ENCODE measurements at places on chromosomes 13 and 19. TPM values are rescaled to one million over a fixed set of nuclear protein-coding genes. Genes with fewer than 3 reads are reported as not detected.

DNA sequence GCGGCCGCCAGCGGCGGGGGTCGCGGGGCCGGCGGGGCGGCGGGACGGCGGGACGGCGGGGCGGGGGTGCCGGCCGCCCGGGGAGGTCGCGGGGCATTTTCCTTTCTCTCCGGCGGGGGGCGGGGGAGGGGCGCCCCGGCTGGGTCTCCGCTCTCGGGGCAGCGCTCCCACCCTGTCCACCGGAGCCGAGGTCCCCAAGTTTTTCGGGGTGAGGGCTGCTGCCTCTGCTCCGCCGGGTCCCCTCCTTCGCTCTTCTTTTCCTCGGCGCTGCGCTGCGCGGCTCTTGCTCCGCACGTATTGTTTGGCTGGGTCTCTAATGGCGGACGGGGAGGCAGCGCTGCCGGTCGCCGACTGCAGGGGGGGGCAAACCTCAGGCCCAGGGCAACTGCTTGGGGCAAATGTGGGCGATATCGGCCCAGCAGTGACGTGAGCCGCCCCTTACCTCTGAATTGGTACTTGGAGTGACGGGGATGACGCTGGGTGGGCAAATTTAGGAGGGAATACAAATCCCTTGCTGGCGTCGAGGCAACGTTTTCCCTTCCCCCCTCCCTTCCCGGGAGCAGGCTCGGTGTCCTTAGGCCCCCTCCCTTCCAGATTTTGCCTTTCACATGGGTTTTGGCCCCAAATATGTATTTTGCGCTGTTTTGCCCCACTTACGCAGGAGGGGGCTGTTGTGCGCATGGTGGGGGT is 759 bp downstream of the ZMYM2 start:
- DNase-seq: peak; percentile 50
- H3K4me3 ChIP-seq: peak overlapping the region; percentile 77
- peaks cover 39% of the 10 kb centered on the region for H3K36me3 ChIP-seq
- no peaks in the 10 kb centered on the region for H3K27me3 ChIP-seq

- H3K36me3 ChIP-seq: peaks cover 9% of the 10 kb centered on the region
- H3K27ac ChIP-seq: no peak overlapping the region
- peaks cover 29% of the 10 kb centered on the region for H3K27me3 ChIP-seq
- H3K4me1 ChIP-seq: no peaks in the 10 kb centered on the region
Observed at GRCh38 chr19:34686455-34686854, 9.0 kb downstream of the ZNF302 start.

DNA sequence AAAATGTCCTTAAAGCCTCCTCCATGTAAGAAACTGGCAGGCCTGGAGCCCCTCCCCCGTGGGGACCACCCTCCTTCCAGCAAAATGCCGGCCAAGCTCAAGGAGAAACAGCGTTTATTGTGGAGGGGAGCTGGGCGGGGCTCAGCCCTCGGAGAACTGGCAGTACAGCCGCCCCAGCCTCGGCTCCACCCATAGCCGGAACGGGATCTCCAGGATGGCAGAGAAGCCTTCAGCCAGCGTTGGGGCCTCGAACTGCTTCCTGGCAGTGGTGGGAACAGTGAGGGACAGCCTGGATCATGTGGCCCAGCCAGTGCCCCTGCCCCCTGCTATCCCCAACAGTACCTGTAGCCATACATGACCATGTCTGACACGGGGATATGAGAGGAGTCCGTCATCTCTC is 6.3 kb downstream of the PNKP start:
- H3K27me3 ChIP-seq: no peaks in the 10 kb centered on the region
- no peak overlapping the region for H3K27ac ChIP-seq
- no peak overlapping the region for H3K4me3 ChIP-seq

GRCh38 chr19:39420769-39421168 is 8.3 kb downstream of the PLEKHG2 start:
- H3K27me3 ChIP-seq: no peaks in the 10 kb centered on the region
- DNase-seq: no peak
- no peaks in the 10 kb centered on the region for H3K4me1 ChIP-seq

The S1PR5 gene
- total RNA-seq: not detected

The NKPD1 gene
- total RNA-seq: 0.64 TPM
